DMS 273 treated with DMSO at 0.1 percent for 48 hours (cell line): ENCODE measurements at places on chromosomes 6 and 20.

- DNase-seq, result peak; percentile 62
Measured at GRCh38 chr6:4973982-4974745, 29.7 kb downstream of the RPP40 start.

DNA sequence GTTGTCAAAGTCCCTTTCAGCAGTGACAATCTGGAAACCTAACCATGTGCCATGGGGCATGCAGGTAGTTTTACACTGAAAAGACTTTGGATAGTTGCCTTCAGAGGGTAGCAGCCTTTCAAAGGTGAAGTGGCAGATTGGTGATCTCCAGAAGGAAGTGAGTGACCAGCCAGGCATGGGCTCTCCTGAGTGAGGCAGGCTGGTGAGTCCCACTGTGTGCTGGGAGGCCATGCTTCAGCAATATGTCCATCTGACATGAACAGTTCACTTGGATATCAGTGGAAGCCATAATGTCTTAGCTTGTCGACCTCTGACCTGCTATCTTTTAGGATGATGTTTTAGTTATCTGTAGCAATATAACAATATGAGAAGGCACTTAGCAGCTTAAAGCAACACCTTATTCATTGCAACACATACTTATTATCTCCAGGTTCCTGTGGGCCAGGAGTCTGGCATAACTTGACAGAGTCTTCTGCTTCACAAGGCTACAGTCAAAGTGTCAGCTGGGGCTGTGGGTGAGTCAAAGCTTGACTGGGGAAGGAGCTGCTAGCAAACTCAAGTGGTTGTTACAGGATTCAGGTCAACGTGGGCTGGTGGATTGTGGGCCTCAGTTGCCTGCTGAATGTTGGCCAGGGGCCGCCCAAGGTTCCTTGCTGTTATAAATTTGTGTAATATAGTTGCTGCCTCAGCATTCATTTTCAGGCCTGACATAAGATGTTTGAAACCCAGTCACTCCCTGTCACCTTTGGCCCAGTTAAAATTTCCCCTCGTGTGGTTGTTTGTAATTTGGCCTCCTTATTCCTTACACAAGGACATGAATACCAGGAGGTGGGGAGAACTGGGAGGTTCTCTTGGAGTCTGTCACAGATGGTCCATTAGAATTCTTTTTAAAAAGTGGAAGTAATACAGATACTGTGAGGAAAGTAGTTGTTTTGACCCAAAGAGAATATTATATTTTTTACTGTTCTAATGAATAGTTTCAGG lies 100.2 kb downstream of the UST start:
- DNase-seq, result no peak

DNA sequence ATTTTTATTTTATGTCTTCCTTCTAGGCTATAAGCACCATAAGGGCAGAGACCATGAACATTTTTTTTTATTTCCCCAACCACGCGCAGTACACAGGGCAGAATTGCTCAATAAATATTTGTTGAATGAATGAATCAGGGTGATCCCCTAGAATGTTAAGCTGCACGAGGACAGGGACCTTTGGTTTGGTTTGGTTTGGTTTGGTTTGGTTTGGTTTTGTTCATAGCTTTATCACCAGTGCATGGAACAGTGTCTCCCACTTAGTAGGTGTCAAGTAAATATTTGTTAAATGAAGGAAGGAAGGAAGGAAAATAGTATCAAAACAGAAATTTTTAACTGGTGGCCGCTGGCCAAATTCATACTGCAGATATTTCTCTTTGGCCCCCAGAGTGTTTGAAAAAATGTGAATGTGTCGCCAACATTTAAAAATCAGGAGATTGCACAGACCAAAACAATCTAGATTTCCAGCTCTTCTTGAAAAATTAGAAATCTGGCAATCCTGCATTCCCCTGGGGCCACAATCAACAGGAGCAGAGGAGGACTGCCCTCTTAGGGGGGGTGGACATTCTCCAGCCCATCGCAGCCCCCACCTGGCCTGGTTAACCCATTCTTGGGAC lies 205.3 kb downstream of the EYA2 start:
- no peak for DNase-seq

GRCh38 chr6:10397756-10398445 lies 17.0 kb downstream of the TFAP2A start:
- DNase-seq, result no peak

DNA sequence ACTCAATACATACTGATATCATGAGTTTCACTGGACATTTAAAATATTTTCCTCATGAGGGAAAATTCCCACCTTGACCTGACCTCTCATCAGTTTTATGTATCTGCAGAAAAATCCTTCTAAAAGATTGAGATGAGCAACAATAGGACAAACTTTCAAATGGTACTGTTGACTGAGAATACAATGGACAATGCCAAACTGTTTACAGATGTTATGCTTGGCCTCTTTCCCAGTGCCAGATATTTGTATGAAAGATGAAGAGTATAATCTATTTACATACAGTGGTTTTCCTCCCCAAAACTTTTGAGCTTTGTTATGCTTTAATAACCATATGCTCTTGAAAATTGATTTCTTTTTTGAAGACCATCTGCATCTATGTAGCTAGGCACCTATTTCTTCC lies 245.1 kb upstream of the RSPO3 start:
- DNase-seq, result no peak

DNA sequence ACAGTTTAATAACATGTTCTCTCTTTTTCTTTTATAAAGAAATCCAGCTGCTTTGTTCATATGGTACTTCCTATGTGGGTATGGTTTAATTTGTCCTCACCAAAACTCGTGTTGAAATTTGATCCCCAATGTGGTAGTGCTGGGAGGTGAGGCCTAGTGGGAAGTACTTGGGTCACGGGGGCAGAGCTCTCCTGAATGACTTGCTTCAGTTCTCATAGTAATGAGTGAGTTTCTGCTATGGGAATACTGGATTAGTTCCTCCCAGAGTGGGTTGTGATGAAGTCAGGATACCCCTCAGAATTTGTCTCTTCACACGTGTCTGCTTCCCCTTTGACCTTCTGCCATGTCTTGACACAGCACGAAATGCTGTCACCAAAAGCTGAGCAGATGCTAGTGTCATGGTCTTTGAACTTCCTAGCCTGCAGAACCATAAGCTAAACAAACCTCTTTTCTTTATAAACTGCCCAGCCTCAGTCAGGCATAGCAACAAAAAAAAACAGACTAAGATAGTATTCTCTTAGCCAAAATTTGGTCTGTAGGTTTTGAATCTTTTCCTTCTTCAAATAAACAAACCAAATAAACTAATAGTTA lies 87.8 kb upstream of the HS3ST5 start:
- DNase-seq, result peak; percentile 94

- DNase-seq, result no peak
Measured at GRCh38 chr20:50445354-50446151, 64.6 kb upstream of the PTPN1 start.

DNA sequence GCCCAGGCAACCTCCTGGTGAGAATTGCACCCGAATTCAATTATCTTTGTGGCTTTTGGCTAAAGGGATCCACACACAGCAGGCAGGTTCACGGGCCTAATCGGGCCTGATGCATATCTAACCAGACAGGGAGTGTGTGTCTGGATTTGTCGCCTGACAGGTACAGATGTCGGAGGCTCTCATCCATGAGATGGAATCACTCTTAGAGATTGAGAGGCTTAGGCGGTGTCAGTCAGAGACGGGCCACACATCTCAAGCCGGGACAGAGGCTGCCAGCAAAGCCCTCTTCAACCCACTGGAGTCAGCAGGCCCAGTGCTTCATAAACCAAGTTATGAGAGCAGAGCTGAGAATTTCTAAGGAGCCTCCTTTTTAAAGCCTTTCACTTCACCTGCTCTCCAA lies 247.0 kb downstream of the LRFN2 start:
- DNase-seq, result no peak

- no peak for DNase-seq
Measured at GRCh38 chr20:50328222-50328979, 137.8 kb downstream of the CEBPB start.

DNA sequence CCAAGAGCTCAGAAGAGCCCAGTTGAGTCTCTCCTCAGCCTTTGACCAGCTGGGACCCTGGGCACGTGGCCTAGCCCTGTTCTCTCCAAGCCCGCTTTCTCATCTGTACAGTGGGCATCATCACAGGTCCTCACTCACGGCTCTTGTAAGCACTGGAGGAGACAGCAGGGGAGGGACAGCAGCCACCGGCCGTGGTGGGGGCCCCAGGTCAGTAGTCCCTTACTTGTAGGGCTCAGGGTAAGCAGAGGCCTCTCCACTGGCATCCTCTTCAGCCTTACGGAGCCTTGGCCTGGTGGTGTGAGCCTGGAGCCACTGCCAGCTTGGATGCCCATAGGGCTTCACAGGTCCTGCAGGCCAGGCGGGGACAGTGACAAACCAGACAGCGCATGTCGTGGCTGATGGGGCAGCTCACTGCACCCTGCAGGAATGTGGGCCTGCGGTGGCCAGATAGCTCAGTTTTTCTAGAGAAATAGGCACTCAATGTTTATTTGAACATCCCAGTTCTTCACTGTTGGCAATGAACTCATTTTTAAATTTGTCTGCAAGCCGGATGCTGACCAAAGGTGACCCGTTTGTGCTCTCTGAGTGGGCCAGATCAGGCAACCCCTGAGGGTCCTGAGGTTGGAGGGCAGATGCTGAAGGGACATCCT lies 65.1 kb downstream of the ADNP start:
- no peak for DNase-seq

DNA sequence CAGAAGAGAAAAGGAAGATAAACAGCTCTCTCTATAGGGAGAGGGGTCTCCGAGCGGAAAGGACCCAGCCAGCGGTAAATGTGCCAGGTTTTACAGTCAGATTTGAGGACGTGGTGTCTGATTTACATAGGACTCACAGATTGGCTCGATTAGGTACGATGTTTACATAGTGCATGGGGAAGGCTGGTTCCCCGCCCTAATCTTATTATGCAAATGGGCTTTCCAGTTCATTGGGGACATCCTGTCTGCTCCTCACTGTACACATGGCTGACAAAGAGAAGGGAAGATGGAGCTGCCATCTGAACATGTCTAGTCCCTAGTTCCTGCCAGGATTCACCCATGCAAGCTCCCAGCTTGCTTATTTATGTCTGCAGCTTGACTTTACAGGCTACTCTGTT lies 119.9 kb downstream of the RNF144B start:
- no peak for DNase-seq

- DNase-seq, result no peak
Measured at GRCh38 chr20:45098103-45098773, 2.7 kb downstream of the KCNS1 start.

GRCh38 chr20:45971425-45971674 lies 653 bp downstream of the ZNF335 start:
- no peak for DNase-seq

DNA sequence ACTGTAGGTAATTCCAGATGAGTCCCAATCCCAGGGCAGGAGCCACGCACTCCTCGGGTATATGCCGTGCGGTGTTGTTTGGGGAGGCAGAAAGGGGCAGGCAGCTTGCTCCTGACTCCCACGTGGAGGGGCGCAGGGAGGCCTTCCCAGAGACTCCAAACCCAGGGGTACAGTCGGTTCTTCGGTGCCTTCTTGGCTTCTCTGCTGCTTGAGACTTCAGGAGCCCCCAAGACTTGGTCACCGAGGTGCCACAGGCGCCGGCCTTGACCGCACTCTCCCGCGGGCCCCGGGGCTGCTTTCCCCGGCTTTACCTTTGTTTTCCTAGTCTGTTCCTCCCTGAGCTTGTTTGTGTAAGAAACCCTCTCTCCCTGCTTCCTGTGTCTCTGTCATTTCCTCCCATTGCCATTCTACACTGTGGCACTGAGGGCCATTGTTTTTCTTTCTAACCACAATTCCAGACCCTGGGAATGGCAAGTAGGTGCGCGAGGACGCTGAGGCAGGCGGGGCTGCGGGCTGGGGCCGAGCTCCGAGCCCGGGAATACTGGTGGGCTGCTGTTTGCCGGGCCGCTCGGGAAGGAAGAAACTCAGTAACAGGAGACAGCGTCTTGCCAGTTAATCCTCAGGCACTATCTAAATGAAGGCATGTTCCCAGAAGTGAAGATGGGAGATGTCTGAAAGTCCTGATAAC lies 215.6 kb upstream of the HEY2 start:
- no peak for DNase-seq

GRCh38 chr20:4533368-4534133 lies 188.2 kb upstream of the PRND start:
- no peak for DNase-seq

DNA sequence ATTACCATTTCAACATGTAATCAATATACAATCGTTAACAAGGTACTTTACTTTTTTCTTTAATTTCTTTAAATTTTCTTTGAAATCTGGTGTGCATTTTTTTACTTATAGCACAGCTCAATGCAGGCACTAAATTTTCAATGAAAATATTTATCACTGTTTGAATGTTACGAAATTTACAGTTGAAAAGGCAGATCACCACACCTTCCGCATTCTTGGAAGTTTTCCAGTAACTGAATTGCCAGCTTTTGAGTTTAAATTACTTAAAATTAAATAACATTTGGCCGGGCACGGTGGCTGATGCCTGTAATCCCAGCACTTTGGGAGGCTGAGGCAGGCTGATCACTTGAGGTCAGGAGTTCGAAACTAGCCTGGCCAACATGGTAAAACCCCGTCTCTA lies 309.9 kb downstream of the BMP7 start:
- DNase-seq, result no peak

DNA sequence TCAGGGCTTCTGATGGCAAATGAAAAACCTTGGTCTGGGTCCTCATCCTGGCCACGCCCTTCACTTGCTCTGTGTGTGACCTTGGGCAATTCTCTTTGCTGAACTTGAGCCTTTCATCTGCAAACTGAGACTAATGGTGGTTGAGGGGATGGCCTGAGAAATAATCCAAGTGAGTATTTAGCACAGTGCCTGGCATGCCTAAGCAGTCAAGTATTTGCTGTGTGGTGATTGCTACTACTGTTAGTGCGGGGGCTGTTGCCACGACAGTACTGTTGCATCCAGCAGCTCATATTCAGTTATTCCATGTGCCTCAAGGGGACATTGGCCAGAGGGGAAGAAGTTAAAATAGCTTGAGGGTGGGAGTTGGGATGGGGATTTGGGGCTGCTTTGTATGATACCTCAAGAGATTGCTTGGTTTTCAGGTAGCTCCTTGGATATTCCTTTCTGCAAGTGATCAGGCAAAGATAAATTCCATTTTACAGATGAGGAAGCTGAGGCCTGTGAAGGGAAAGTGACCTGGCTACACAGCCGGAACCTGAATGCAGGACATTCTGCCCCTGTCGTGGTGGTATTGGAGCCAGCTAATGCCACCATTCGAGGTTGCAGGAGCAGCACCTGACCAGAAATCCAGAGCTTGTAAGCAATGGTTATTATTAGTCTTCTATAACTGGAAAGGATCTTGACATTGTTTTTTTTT lies 45.1 kb upstream of the EPB41L1 start:
- no peak for DNase-seq

GRCh38 chr6:158868890-158869825 lies 50.0 kb upstream of the EZR start:
- DNase-seq, result peak; percentile 96
